ENCODE measurements at places on chromosomes 16 and 17. TPM values are rescaled to one million over a fixed set of nuclear protein-coding genes. Genes with fewer than 3 reads are reported as not detected.

DNA sequence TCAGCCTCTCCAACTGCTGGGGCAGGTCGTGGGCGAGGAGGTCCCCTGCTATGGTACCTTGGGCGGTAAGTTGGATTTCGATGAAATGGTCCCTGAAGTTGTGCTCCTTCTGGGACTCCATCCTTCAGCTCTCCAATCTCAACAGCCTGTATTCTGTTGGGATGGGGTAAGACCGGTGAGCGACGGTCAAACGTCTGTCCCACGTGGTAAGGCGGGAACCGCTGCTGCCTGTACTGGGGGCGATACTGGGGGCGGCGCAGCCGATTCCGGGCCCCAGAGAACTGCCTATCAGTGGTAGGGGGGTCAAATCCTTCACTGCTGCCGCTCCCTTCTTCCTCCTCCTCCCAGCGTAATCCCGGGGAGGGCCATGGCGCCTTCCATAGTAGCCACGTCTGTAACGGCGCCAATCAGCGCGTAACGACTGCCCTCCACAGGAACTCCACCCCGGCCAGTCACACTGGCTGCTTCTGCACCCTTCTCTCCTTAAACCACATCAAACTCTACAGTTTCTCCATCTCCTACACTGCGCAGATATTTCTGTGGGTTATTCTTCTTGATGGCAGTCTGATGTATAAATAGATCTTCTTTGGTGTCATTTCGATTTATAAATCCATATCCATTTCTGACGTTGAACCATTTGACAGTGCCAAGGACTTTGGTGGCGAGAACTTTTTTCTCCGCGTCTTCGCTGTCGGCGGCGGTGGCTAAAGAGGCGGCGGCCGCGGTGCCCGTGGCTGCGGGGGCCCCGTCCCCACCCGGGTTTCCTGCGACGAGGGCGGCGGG, 41.1 kb downstream of the AHSP start:
- H3K36me3 ChIP-seq: no peaks in the 10 kb centered on the region
- peak overlapping the region; percentile 56 for H3K4me3 ChIP-seq
- no peaks in the 10 kb centered on the region for H3K4me1 ChIP-seq
- H3K27ac ChIP-seq: no peak overlapping the region
- peak; percentile 63 for DNase-seq

- H3K4me1 ChIP-seq: no peaks in the 10 kb centered on the region
- no peak overlapping the region for H3K27ac ChIP-seq
- no peaks in the 10 kb centered on the region for H3K36me3 ChIP-seq
- DNase-seq: no peak
- H3K27me3 ChIP-seq: no peaks in the 10 kb centered on the region
Measured at GRCh38 chr16:51875834-51876600, 670.9 kb downstream of the TOX3 start.

The HASPIN gene
- 0.38 TPM for total RNA-seq

GRCh38 chr17:71914042-71914441, 206.8 kb upstream of the SOX9 start:
- H3K27ac ChIP-seq: no peak overlapping the region
- no peak overlapping the region for H3K4me3 ChIP-seq
- no peaks in the 10 kb centered on the region for H3K4me1 ChIP-seq
- no peaks in the 10 kb centered on the region for H3K36me3 ChIP-seq

GRCh38 chr17:45812102-45812501, 28.0 kb downstream of the CRHR1 start:
- H3K36me3 ChIP-seq: no peaks in the 10 kb centered on the region
- no peak overlapping the region for H3K27ac ChIP-seq
- no peaks in the 10 kb centered on the region for H3K4me1 ChIP-seq

GRCh38 chr17:14845591-14846281, 419.4 kb downstream of the PMP22 start:
- H3K27ac ChIP-seq: no peak overlapping the region
- no peak for DNase-seq
- H3K4me1 ChIP-seq: no peaks in the 10 kb centered on the region
- no peaks in the 10 kb centered on the region for H3K27me3 ChIP-seq
- H3K36me3 ChIP-seq: no peaks in the 10 kb centered on the region

- peaks cover 7% of the 10 kb centered on the region for H3K27me3 ChIP-seq
- no peak overlapping the region for H3K4me3 ChIP-seq
- no peaks in the 10 kb centered on the region for H3K4me1 ChIP-seq
- no peak for DNase-seq
- no peak overlapping the region for H3K27ac ChIP-seq
Measured at GRCh38 chr17:58250344-58251011, 12.1 kb downstream of the LPO start.

DNA sequence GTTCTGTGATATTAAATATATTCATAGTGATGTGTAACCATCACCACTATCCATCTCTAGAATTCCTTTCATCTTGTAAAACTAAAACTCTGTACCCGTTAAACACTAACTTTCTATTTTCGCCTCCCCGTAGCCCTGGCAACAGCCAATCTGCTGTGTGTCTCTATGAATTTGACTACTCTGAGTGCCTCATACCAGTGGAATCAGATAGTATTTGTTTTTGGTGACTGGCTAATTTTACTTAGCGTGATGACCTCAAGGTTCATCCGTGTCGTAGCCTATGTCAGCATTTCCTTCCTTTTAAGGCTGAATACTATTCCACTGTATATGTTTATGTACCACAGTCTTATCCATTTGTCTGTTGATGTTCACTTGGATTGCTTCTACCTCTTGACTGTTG, 18.2 kb downstream of the CHD9 start:
- no peaks in the 10 kb centered on the region for H3K36me3 ChIP-seq
- no peak overlapping the region for H3K27ac ChIP-seq
- no peaks in the 10 kb centered on the region for H3K27me3 ChIP-seq
- DNase-seq: no peak

DNA sequence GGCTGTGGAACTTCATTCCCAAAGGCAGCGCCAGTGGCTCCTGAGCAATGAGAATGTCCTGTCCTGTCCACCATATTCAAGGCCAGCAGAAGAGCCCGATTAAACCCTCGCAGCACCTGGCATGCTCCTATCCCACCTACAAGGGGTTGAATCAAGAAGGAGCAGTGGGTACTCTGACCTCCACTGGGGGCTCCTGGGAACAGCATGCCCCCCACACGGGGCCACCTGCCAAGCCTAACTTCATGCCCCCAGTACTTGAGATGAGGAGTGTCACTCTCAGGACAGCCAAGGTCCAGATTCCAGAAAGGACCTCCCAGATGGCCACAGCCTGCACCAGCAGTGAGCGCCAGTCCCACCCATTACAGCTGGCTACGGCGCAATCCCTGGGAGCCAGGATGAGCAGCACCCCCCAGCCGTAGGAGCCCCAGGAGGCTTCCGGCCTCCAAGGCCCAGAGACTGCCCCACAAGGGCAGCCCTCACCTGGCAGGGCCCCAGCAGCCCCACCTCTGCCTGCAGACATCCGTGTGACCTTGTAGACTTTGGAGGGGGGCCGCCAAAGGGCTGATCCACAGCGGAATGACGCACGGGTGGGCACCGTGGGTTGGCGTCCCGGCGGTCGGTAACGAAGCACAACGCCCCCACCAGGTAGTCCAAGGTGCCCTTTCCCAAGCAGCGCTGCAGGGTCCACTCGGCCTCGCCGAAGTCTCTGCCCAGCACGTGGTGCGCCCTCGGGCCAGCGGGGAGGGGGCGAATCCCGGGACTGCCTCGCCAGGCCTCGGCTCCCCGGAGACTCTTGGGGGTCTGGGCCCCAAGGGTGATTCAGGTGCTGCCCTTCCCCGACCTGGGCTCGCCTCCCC, 1.0 kb upstream of the MPDU1 start:
- peak overlapping the region; percentile 16 for H3K4me3 ChIP-seq
- H3K36me3 ChIP-seq: peaks cover 6% of the 10 kb centered on the region
- DNase-seq: no peak
- no peaks in the 10 kb centered on the region for H3K27me3 ChIP-seq
- H3K27ac ChIP-seq: peak overlapping the region; percentile 99

The TEX19 gene
- not detected for total RNA-seq

DNA sequence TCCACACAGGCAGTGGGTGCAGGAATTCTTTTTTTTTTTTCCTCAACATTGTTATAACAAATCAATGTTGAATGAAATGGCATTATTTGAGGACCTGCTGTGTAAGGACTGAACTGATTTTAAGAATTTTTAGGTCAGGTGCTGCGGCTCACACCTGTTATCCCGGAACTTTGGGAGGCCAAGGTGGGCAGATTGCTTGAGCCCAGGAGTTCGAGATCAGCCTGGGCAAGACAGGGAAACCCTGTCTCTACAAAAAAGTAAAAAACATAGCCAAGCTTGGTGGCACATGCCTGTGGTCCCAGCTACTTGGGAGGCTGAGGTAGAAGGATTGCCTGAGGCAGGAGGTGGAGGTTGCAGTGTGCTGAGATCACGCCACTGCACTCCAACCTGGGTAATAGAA, 12.4 kb downstream of the MPRIP start:
- H3K27me3 ChIP-seq: no peaks in the 10 kb centered on the region
- H3K27ac ChIP-seq: no peak overlapping the region
- no peak overlapping the region for H3K4me3 ChIP-seq
- DNase-seq: peak; percentile 11

DNA sequence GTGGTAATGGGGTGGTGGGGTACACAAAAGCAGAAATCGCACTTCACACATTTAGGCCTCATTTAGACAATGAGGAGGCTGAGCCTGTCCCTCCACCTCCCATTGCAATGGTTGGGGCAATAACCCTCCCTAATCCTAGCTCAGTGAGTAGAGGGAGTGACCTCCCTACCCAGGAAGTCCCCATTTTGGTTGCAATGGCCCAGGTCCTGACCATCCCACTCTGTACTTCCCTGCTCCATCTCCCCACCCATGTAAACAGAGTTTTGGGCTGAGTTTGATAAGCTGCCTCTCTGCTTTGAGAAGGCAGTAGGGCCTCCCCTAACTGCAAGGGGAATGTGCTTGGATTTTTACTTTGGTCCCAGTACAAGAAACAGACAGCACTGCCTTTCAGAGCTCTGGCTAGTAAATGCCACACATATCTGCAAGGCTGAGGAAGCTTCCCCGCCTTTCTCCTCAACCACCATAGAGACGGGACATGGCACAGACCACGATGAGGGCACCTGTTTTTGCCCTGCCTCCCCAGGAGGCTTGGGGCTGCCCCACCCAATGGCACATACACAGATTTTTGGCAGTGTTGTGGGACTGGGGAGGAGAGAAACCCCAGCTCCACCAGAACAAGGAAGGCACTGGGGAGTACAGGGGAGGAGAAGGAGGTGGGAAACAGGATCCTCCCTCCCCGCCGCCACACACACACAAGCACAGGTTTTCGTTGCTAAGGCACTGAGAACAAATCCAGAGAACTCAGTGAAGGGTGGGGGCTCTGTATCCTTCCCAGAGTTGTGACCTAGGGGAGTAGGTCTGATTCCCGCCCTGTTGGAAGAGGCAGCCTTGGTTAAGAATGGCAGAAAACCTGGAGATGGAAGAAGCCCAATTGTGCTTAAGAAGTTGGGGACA, 7.3 kb downstream of the VAT1 start:
- H3K27me3 ChIP-seq: no peaks in the 10 kb centered on the region
- no peak for DNase-seq
- peak overlapping the region; percentile 29 for H3K27ac ChIP-seq
- no peak overlapping the region for H3K4me3 ChIP-seq
- H3K36me3 ChIP-seq: peaks cover 5% of the 10 kb centered on the region
- no peaks in the 10 kb centered on the region for H3K4me1 ChIP-seq
